ENCODE measurements at places on chromosomes 11 and 22.

GRCh38 chr11:128182844-128183243 lies 404.5 kb downstream of the ETS1 start:
- DNase-seq: no peak

- DNase-seq: no peak
These were observed 658 bp downstream of the C11orf71 start for GRCh38 chr11:114399490-114400215.

DNA sequence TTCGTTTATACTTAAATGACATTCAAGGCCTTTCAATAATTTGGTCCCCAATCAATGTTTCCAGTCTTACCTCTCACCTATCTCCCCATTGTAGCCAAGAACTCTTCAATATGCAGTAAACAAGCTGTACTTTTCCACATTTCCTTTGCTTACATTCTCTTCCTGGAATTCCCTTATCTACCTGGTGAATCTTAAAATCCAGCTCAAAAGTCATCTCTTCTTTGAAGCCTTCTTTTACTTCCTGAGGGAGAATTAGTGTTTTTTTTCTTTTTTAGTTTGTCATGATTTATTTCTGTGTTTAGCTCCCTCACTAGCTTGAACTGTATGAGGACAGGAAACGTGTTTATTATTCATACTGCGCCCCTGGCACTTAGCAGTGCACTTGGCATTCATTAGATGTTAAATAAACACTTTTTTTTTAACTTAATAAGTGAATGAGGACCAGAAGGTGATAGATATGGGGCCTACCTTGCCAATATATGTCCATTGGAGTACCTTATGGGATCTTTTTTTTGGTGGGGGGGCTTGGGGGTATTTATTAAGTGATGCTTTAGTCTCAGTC lies 4.9 kb upstream of the PTS start:
- no peak for DNase-seq

- DNase-seq: no peak
These were observed 734.3 kb downstream of the BRD1 start for GRCh38 chr22:49093192-49093880.

- DNase-seq: no peak
These were observed 2.1 kb downstream of the VSIG2 start for GRCh38 chr11:124749912-124750311.

DNA sequence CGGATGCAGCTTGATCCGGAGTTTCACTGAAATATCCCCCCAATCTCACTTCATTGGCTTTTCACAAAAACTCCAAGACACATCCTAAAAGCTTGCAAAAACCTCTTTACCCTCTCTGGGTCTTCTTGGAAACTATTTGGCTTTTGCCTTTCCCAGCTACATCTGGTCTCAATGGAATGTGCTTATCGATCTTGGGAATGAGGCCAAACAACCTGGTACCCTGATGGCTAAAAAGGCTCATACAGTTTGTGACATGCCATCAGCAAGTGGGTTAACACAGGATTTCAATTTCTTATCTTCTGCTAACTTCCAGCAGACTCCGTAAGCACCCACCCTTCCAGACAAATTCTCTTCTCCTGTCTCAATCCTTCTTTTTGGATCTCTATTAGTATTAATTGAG lies 45.9 kb upstream of the TEAD1 start:
- no peak for DNase-seq

- no peak for DNase-seq
These were observed 66.9 kb downstream of the NFAM1 start for GRCh38 chr22:42365111-42365865.

- no peak for DNase-seq
These were observed 21.6 kb downstream of the IMMP1L start for GRCh38 chr11:31487848-31488247.

DNA sequence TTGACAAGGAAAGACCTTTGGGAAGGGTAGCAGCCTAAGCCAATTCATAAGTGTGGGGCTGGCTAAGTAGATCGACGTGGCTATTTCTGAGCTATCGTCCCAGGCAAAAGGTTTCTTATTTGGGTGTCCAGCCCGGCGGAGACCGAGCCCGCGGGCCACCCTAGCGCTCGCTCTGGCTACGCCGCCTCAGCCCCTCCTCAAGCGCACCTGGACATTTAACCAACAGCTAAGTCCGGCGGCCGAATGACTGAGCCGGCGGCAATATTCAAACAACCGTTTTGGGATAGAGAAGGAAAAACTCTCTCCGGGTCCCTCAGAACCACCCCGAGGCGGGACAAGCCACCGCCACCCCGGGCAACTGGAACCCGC lies 457 bp downstream of the RNF141 start:
- no peak for DNase-seq

DNA sequence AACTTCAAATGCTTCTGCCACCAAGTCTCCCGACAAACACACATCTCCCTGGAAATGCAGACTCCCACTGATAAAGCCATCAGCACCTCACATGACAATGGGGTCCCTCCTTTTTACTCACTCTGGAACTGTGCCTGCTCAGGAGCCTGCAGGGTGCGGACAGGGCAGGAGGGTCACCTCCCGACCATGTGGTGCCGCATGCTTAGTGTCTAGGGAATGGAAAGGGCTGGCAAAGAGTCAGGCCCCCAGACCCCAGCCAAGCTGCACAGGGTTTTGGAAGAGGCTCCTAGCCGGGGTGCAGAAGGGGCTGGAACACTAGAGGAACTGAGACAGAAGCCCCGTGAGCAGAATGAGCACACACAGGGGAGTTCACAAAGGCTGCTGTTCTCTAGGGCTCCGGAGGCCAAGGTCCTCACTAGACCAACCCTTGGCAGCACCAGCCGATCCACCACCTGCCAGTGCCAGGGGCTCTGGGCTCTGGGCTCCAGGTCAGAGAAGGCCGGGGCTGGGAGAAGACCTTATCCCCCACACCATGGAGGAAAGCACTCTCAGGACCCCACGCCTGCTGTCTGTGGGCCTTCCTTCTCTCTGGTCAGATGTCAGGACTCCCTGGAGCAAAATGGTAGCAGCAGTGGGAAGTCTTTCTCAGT lies 125.1 kb upstream of the FGF3 start:
- no peak for DNase-seq
